ENCODE measurements at places on chromosomes 12 and 14. TPM values are rescaled to one million over a fixed set of nuclear protein-coding genes. Genes with fewer than 3 reads are reported as not detected.

MYF5 gene
- polyA plus RNA-seq, result not detected

DNA sequence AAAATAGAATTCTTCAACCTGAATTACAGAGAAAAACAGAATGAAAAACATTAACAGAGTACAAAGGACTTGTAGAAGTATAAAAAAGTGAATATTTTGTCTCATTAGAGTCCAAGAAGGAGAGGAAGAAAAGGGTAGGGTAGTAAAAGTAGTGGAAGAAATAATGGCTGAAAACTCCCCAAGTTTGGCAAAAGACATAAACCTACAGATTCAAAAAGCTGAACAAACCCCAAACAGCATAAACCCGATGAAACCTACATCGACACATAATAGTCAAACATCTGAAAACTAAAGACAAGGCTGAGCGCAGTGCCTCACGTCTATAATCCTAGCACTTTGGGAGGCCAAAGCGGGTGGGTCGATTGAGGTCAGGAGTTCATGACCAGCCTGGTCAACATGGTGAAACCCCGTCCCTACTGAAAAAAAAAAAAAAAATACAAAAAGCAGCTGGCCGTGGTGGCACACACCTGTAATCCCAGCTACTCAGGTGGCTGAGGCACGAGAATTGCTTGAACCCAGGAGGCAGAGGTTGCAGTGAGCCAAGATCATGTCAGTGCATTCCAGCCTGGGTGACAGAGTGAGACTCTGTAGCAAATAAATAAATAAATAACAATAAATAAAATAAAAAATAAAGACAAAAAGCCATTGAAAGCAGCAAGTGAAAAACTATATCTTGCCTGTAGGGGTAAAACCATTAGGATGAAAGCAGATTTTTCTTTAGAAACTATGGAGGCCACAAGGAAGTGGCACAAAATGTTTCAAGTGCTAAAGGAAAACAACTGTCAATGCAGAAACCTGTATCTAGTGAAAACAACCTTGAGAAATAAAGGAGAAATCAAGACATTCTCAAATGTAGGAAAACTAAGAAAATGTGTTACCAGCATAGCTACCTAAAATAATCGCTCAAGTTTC, 11.4 kb downstream of the TIMM9 start:
- no peak for DNase-seq

GRCh38 chr12:71011261-71011660, 90.7 kb upstream of the PTPRR start:
- no peak for DNase-seq

- peak; percentile 14 for DNase-seq
Measured at GRCh38 chr12:100675432-100675831, 101.9 kb downstream of the GAS2L3 start.

- DNase-seq, result no peak
Measured at GRCh38 chr12:49976557-49976956, 3.8 kb downstream of the AQP6 start.
